ENCODE measurements at places on chromosomes 3 and 15.

DNA sequence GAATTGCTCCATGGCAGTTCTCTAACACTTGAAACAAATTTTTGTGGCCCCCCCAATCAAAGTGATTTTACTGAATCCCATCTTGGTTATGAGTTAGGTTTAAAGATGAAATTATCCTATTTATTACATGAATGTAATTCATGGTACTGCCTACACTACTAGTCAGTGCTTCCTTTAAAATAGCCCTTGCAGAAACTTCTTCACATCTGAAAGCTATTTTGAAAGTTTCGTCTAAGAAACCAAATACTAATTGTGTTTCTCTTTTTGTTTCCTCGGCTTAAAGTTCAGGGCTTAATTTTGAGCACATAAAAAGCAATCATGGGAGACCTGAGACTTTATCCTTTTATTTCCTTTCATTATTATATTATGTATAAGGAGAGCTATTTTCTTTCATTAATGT lies 72.1 kb downstream of the PLOD2 start:
- DNase-seq = no peak

GRCh38 chr3:165669967-165670366 lies 167.3 kb downstream of the BCHE start:
- DNase-seq = no peak

DNA sequence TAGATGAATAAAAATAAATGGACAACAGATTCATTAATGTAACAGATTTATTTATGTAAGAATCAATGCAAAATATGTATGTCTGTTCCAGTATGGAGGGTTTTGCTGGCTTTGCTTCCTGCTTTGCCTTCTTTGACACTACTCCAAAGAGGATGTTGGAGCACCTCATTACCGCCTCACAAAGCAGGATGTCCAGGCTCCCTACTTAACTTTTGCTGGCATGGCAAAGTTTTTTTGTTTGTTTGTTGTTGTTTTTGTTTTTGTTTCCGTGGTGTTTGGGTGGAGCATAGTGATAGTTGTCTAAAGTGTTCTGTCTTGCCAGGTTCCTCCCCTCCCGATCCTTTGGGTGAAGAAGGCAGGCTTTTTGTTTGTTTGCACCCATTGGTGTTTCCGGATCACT lies 38.7 kb downstream of the DIPK2A start:
- DNase-seq = no peak

GRCh38 chr15:34336231-34336990 lies 1.2 kb downstream of the SLC12A6 start:
- DNase-seq = no peak

DNA sequence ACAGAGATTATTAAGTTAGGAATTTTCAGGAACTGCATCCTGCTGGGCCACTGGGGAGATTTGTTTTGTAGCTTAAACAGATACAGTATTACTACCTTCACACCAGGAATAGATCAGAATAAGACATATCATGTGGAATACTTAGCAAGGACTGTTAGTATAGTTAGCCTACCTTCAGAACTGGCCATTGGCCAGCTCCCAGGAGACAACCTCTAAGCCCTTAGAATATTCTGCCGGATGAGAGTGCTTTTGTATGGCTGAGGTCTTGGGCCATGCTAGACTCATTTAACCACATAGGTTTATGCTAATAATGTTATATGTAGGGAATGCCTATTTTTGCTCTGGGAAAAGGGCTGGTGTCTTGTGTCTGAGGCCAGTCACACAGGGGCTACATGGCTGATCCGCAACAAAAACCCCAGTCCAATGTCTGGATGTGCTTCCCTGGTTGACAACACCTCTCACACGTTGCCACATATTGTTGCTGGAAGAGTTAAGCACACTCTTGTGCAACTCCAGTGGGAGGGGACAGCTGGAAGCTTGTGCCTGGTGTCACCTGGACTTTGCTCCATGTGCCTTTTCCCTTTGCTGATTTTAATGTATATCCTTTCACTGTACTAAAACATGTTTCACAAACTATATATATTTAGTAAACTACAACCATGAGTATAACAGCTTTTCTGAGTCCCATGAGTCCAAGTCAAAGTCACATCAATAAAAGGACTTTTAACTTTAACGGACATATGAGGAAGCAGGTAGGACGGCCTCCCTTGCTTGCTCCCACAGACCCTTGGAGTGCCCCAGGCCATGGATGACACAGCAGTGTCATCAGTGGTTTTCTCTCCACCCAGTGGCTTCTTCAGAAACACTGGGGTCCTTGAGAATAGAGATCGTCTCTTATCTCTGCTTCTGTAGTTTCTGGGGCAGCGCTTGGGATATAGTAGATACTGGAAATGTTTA lies 118.0 kb upstream of the C3orf80 start:
- DNase-seq = no peak

- no peak for DNase-seq
These were observed 351.0 kb downstream of the MCTP2 start for GRCh38 chr15:94582368-94582767.

DNA sequence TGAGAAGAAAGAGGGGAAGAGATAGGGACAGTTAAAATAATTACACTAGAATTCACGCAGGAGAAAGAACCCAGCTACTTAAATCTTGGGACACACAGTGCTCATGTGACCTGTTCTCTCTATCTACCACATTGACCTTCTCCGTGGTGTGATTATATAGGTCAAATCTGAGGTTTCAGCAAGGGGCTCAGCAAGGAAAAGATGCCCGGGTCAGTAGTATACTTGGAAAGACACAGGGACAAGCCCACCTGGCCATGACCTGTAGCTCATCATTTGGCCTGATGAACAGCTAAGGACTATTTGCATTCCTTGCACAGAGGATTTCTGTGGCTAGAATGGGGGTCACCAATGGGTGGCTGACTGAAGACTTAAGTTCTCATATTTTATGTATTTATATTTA lies 71.9 kb downstream of the SSR3 start:
- no peak for DNase-seq
